CD4-positive, alpha-beta T cell treated with Interleukin-1 beta for 1 hour (primary cell): ENCODE measurements at places on chromosomes 12 and 14.

DNA sequence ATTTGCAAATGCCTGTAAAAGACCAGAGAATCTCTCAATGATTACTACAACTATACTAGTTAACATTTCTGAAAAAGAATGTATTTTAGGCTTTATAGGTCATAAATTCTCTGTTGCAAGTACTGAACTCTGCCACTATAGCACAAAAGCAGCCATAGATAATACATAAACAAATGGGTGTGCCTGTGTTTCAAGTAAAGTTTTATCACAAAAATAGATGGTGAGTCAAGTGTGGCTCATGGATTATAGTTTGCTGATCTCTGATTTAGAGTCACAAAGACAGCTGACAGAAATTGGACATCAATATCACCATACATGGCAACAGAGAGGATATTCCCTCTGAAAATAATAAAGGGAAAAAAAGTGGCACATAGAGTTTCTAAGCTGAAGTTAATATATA, 68.1 kb downstream of the FSCB start:
- DNase-seq = no peak

DNA sequence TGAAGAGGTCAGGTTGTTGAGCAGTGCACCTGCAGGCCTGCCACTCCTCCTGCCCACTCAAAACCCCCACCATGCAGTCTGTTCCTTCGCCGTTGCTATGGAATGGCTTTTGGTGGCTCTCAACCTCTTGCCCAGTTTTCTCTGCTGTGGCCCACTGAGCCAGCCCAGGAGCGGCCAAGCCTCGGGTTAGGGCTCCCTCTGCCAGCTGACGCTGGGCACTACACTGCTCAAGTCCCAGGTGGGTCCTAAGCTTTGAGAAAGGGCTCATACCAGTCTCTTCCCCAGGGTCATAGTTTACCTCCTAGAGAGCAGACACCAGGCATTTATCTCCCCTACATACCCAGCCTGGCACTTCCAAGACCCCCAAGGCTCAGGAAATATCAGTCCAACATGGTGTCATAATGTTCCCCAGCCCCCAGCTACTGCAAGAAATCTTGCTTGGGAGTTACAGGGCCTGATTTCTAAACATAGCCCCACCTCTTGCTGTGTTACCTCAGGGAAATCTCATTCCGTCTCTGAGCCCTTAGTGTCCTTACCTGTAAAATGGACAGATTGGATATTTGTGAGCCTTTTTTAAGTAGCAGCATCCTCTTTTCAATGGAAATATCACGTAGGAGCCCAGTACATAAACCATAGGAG, 59.4 kb downstream of the TSPAN11 start:
- DNase-seq = no peak

DNA sequence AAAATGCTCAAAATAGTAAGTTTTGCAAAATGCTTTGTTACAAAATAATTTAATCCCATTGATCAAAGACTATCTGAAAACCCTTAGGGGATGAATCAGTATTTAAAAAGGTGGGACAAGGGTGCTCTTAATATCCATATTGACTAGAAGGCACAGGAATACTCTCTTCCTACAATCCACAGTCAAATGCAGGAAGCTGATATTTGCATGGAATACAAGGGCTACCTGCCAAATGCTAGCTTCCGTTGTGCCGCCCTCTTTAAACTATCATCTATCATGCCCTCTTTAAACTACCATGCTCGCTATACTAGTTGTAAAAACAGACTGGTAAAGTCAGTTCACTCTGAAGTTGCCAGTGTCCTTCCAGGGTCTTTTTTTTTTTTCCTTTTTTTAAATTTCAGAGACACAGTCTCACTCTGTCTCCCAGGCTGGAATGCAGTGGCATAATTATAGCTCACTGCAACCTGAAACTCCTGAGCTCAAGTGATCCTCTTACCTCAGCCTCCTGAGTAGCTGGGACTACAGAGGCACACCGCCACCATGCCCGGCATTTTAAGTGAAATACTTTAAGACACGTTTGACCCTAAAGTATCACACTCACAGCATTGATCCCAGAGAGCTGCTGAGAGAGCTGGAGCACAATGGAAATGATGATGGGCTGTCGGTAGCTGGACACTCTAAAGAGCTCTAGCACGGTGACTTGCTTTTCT, 6.7 kb downstream of the SLC2A3 start:
- DNase-seq = no peak

DNA sequence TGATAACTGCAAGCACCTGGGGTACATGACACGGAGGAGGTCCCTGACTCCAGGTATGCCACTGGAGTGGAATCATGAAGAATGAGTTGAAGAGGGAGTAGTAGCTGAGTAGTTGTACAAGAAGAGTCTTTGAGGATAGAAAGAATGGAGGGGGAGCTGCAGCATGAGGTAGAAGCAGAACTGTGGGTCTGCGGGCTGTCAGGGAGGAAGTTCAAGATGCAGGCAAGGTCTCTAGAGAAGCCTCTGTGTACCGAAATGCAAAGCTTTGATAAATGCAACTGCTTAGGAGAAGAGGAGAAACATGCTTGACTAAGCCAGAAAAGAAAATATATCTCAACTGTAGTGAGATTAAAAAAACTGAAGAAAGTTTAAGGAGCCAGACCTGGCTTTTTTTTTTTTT, 91.5 kb downstream of the CPNE8 start:
- DNase-seq = no peak

- no peak for DNase-seq
These were observed 63.8 kb downstream of the MOK start for GRCh38 chr14:102241147-102241546.

DNA sequence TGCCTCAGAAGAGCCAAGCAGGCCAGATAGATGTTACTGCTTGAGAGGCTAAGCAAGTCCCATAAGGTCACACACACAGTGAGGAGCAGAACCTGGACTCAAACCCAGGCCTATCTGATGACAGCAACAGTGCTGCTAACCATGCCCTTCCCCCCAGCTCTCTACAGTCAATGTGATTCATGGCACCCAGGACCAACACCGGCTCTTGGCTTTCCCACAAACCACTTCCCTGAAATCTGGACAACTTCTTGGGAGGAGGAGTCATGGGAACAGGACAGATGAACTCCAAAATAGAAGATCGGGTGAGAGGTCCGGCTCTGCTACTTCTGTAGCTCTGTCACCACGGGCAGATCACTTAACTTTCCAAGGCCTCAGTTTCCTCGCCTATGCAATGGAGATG, 716 bp upstream of the PTGDR start:
- no peak for DNase-seq

- no peak for DNase-seq
These were observed 243.6 kb downstream of the TMTC2 start for GRCh38 chr12:82930301-82930700.

- DNase-seq = no peak
These were observed 160.9 kb downstream of the KCNC2 start for GRCh38 chr12:75048767-75049166.
